WTC11 (cell line): ENCODE measurements at places on chromosomes 1 and 21. TPM values are rescaled to one million over a fixed set of nuclear protein-coding genes. Genes with fewer than 3 reads are reported as not detected.

GRCh38 chr1:67952071-67952470 is 98.4 kb downstream of the DIRAS3 start:
- no peaks in the 10 kb centered on the region for H3K36me3 ChIP-seq
- H3K4me1 ChIP-seq = no peaks in the 10 kb centered on the region

Gene EGLN1
- total RNA-seq = 13.7 to 17.7 TPM (median 15.3 TPM) in 3 replicates

DNA sequence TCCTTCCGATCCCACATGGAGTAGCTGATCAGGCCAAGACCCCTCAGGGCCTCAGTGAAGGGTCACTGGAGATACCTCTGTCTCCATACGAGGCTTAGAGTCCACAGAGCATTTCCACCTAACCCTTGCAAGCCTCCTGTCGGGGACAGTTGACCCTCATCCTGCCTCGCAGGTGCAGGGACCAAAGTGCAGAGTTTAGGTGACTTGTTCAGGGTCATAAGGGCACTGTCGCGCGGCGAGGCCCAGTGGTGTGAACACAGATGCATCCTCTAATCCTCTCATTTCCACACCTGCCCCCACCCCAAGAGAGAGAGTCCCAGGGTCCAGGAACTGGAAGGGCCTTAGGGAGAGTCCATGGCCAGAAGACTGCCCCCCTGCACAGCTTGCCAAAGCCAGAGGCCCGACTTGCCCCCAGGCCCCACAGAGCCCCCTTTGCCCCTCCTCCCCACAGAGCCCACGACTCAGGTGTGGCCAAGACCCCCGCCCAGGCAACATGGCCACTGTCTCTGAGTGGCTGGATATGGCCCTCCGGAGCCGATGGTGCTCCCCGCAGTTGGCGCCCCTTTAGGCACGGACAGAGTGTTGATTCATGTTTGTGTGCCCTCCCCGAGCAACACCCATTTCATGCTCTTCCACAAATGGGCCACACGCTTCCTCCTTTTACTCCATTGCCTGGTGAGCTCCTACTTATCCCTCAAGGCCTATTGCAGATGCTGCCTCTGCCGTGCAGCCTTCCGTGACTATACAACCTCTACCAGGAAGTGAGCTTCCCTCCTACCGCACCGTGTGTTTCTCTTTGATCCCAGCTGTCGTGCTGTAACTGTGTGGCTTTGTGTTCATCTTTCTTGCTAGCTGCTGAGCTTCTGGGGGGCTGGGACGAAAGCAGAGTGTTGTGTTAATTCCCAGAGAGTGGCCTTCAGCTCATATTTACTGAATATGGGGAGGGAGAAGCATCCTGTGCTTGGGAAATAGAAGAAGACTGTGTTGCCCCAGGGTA is 1.7 kb downstream of the TRPM2 start:
- peaks cover 3% of the 10 kb centered on the region; the same call in 1 of the 2 replicates for H3K36me3 ChIP-seq
- peaks cover 18% of the 10 kb centered on the region for H3K27me3 ChIP-seq
- no peak overlapping the region; the same call in 1 of the 2 replicates for H3K27ac ChIP-seq
- no peak overlapping the region for H3K4me3 ChIP-seq
- no peaks in the 10 kb centered on the region for H3K4me1 ChIP-seq
- DNase-seq = no peak

Gene SPRR2F
- total RNA-seq = not detected in 3 replicates

Gene ENTREP3
- 65.3 to 67.8 TPM (median 66.6 TPM) in 3 replicates for total RNA-seq

DNA sequence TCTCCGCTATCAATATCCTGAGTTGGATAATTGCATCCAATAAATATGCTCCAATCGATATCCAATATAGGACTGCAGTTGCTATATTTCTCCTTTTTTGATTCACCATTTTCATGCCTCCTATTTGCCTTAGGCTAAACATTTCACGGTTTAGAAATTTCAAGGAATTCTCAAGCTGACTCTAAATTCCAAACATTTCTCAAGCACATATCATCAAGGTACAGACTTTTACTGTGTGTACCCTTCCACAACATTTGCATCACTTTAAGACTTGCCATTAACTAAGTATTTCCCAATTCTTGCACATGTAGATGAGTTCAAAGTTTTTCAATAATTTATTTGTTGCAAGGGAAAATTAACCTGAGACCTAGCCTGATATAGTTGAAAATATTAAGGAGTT is 795.2 kb upstream of the TMPRSS15 start:
- no peak for DNase-seq
- H3K27me3 ChIP-seq = no peaks in the 10 kb centered on the region
- no peak overlapping the region for H3K4me3 ChIP-seq
- H3K27ac ChIP-seq = peak overlapping the region; percentile 41

Gene LINGO4
- total RNA-seq = not detected in 3 replicates

Gene SH3D21
- total RNA-seq = 22.1 to 29.3 TPM (median 26.9 TPM) in 3 replicates

Gene MMEL1
- 0.55 to 0.64 TPM in 2 of 3 replicates, not detected in the other for total RNA-seq

GRCh38 chr1:75725266-75725665 is 757 bp downstream of the ACADM start:
- no peak for DNase-seq
- no peaks in the 10 kb centered on the region for H3K27me3 ChIP-seq
- H3K36me3 ChIP-seq = no peaks in the 10 kb centered on the region
- H3K27ac ChIP-seq = no peak overlapping the region
- H3K4me3 ChIP-seq = peak overlapping the region; percentile 96

DNA sequence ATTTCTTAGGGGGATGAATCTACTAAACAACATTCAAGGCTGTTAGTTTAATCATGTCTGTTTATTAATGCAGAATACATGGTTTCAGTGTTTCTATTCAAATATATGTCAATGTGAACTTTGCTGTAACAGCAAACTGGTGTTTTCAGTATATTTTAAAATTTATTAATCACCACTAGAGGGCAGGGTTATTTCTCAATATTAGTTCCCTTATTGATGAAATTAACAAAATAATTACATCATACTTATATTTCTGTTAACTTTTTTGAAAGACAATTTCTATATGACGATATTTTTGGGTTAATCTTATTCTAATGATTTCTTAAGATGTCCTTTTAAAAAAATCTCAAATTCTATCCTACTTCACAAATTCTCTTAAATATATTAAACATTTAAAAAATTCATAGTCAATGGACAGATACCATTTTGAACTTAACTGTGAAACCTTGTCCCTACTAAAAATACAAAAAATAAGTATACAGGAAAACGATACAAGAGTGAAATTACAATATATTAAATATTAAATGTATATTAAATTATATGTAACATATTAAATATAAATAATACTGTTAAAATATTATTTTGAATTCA is 1034.1 kb upstream of the PRMT6 start:
- no peak overlapping the region for H3K4me3 ChIP-seq
- no peaks in the 10 kb centered on the region for H3K36me3 ChIP-seq
- no peaks in the 10 kb centered on the region for H3K27me3 ChIP-seq
- no peak overlapping the region for H3K27ac ChIP-seq

DNA sequence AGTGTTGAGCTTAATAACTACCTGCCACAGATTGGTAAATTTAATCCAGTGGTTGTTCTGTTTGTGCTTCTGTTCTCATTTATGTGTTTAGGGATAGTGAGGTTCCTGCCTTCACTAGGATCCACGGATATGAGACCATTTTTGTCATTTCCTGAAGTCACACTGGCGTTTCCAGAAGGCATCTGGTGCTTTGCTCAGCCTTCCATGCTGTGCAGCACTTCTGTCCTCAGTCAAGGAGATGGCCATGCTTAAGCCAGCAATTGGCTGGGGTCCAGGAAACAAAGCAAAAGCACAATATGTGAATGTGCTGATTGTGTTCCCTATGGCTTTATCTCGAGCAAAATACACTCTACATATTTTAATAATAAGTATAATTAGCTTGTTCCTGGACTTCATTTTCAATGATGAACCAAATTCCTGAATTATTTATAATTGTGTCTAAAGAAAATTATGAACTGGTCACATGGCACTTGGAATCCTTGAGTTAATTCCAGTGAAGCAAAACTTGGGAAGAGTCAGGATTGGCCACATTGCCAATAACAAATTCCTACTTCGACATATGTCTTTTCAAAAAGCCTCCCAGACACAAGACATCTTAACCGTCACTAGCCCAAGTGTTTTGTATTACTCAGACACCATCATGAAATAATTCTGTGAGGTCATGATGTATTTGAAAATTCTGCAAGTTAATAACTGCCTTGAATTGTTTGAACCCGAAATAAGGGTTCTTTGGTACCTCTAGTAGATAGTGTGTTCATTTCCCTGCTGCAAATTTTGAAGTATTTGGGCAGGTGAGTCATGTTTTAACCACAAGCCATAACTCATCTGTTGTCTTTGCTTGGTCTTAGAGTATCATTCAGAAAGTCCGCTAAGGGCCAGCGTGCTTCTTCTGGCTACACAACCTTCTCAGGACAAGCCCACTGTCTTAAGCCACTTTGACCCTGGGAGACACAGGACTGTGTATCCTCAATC is 412.4 kb downstream of the DISC1 start:
- no peak overlapping the region for H3K4me3 ChIP-seq
- H3K4me1 ChIP-seq = peaks cover 22% of the 10 kb centered on the region
- H3K27ac ChIP-seq = no peak overlapping the region
- H3K36me3 ChIP-seq = no peaks in the 10 kb centered on the region
- no peak for DNase-seq

Gene PMF1
- 112 to 129 TPM (median 115 TPM) in 3 replicates for total RNA-seq

Gene KIF2C
- 82.6 to 93.8 TPM (median 85.4 TPM) in 3 replicates for total RNA-seq

DNA sequence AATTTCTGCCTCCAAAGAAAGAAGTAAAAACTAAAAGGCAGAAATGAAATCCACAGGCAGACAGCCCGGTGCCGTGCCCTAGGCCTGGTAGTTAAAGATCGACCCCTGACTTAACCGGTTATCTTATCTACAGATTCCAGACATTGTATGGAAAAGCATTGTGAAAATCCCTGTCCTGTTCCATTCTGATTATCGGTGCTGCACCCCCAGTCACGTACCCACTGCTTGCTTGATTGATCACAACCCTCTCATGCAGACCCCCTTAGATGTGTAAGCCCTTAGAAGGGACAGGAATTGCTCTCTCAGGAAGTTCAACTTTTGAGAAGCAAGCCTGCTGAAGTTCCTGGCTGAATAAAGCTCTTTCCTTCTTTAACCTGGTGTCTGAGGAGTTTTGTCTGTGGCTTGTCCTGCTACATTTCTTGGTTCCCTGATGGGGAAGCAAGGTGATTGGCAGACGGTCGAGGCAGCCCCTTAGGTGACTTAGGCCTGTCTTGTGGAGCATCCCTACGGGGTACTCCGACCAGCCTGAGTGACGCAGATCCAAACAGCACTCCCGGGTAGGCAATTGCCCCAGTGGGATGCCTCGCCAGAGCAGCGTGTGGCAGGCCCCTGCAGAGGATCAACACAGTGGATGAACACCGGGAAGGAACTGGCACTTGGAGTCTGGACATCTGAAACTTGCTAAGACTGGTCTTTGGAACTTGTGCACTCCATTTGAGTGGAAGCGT is 111.2 kb upstream of the PPM1J start:
- peaks cover 22% of the 10 kb centered on the region for H3K36me3 ChIP-seq
- peaks cover 42% of the 10 kb centered on the region for H3K27me3 ChIP-seq
- peak overlapping the region; percentile 88 for H3K27ac ChIP-seq
- H3K4me1 ChIP-seq = peaks cover 56% of the 10 kb centered on the region
- no peak for DNase-seq

DNA sequence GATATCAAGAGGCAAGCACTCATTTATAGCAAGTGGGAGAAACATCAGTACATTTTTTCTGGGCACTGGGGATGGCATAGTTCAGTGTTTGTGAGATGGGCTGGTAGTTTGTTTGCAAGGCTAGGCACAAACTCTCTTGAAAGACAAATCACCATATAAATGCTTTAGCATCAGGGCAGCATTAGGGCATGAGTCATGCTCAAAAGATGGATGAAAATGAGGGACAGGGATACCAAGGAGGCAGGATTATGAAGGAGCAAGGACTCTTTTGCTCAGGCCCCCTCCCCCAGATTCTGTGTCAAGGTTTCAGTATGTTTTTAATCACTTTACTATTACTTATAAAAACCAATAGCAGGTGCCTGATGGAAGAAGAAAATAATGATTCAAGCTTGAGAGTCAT is 43.9 kb upstream of the CAMK1G start:
- H3K4me1 ChIP-seq = peaks cover 25% of the 10 kb centered on the region
- no peaks in the 10 kb centered on the region for H3K36me3 ChIP-seq
- no peak for DNase-seq
- peaks cover 17% of the 10 kb centered on the region for H3K27me3 ChIP-seq
- H3K27ac ChIP-seq = no peak overlapping the region

Gene LRRC71
- 0.18 to 0.30 TPM (median 0.22 TPM) in 3 replicates for total RNA-seq

Gene SLC30A2
- 0.15 to 0.41 TPM (median 0.41 TPM) in 3 replicates for total RNA-seq

DNA sequence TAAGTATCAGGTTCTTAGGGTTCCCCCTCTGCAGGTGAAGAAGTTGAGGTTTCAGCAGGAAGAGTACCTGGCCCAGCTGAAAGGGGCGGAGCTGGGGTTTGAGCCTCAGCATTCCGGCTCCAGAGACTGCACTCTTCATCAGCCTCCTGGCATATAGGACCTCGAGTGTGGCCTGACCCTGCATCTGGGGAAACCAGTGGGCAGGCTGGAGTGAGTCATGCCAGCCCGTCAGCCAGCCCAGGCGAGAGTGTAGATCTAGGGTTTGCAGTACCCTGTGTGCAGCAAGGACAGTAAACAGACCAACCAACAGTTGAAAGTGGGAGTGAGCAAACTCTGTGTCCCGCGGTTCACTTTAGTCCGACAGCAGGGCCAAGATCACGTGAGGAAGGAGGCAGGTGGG is 14.1 kb downstream of the MFSD2A start:
- peaks cover 5% of the 10 kb centered on the region for H3K4me1 ChIP-seq
- DNase-seq = no peak
- H3K27ac ChIP-seq = no peak overlapping the region
- H3K4me3 ChIP-seq = no peak overlapping the region
- H3K27me3 ChIP-seq = no peaks in the 10 kb centered on the region
- peaks cover 44% of the 10 kb centered on the region for H3K36me3 ChIP-seq

Gene ATP1A2
- total RNA-seq = 22.8 to 25.6 TPM (median 23.2 TPM) in 3 replicates

Gene CLDN14
- not detected in 3 replicates for total RNA-seq

Gene CELSR2
- total RNA-seq = 26.8 to 31.3 TPM (median 28.2 TPM) in 3 replicates

DNA sequence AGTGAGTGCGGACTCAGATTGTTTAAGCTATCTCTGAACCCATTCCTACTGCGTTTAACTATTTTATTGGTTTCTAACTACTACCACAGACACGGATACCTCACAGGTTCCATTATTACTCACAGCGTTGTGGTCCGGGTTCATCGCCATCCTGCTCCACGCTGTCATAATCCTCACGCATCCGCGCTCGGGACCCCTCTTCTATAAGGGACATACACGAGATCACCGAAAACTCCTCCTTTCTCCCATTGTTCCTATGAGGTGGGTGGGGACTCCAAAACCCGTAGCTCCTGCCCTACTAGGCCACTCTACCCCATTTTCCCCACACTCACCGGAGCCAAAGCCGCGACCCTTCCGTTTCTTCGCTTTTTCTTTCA is 610 bp downstream of the RBM8A start:
- H3K27ac ChIP-seq = no peak overlapping the region; the same call in 1 of the 2 replicates
- H3K36me3 ChIP-seq = peaks cover 8% of the 10 kb centered on the region
- peaks cover 14% of the 10 kb centered on the region for H3K4me1 ChIP-seq
- no peak for DNase-seq

- H3K27ac ChIP-seq = no peak overlapping the region
- H3K36me3 ChIP-seq = peaks cover 26% of the 10 kb centered on the region
- H3K27me3 ChIP-seq = peaks cover 7% of the 10 kb centered on the region
- DNase-seq = no peak
- peaks cover 2% of the 10 kb centered on the region; the same call in 1 of the 2 replicates for H3K4me1 ChIP-seq
- no peak overlapping the region for H3K4me3 ChIP-seq
These were observed 27.7 kb downstream of the DNTTIP2 start for GRCh38 chr1:93851327-93851712.
